ENCODE measurements at places on chromosomes 3 and 15.

- DNase-seq, result no peak
Measured at GRCh38 chr3:57080171-57080570, 19.7 kb downstream of the SPATA12 start.

DNA sequence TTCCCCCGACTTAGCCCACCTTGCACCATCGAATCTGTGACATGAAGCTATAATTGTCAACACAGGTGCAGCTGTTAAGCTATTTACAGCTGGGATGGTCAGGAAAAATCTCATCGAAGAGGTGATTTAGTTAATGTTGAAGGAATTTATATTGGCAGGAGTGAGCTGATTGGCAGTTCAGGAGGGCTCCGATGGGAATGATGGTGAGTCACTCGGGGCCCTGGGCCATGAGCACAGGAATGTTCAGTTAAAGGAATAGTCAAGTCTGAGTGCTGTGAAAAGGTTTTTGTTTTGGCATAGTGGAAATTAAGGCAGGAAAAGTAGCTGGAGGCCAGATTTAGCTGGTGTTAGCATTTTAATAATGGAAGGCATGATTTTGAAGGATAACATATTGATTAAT lies 95.7 kb downstream of the OXSM start:
- peak; percentile 51 for DNase-seq

DNA sequence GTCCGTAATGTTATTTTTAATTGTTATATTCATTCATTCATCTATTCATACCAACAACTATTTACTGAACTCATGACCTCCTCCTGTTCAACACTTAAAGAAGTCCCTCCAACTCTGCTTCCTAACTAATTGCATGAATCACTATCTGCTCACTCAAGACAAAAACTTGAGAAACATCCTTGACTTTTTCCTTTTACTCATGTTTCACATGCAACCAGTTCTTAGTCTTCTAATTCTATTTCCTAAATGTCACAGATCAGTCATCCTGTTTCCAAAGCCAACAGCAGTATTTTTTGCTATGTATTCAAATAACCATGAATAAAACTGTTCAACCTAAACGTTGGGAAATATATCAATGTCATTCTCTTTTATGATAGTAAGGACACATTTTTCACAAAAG lies 124.6 kb upstream of the GBE1 start:
- peak; percentile 56 for DNase-seq

- no peak for DNase-seq
Measured at GRCh38 chr3:48555949-48556795, 431 bp downstream of the PFKFB4 start.

- no peak for DNase-seq
Measured at GRCh38 chr3:156782921-156783320, 43.2 kb upstream of the LEKR1 start.

DNA sequence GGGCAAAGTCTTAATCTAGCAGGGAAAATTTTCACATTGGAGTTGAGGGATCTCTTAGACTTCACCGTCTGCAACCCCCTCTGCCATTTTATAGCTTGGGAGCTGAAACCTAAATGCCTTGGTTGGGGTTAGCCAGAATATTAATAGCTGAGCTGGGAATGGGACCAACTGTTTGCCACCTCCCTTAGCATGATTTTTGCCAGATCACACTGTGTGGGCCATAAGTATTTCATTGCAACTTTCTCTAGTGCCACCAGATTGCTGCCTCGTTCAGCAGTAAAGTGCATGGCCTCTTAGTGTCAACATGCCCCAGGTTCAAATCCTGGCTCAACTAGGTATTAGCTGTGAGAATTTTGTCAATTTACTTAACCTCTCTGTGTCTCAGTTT lies 55.9 kb upstream of the ABHD17C start:
- no peak for DNase-seq

DNA sequence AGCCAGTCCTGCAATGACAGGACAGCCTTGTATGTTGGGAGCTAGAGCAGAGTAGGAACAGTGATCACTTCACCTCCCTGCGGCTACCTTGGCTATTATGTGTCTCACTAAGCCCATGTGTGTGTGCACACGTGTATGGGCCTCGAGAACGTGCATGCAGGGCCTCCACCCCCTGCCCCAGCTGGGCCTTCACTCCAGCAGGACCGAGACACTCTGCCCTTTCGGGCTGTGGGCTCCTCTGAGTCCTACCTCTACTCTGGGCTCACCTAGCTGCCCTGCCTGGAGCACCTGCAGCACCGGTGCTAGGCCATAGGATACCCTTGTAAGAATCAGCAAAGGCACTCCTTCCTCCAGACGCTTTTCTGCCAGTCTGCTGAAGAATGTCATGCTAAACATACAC lies 77.5 kb downstream of the LINGO1 start:
- no peak for DNase-seq

Data from fibroblast of skin of abdomen (primary cell).